ENCODE measurements at places on chromosomes 5 and 9. TPM values are rescaled to one million over a fixed set of nuclear protein-coding genes. Genes with fewer than 3 reads are reported as not detected.
A peak's percentile ranks its signal among the peaks of the same experiment; 100 is the strongest.

GRCh38 chr5:147234239-147234824 is 494 bp upstream of the STK32A start:
- DNase-seq: no peak

DNA sequence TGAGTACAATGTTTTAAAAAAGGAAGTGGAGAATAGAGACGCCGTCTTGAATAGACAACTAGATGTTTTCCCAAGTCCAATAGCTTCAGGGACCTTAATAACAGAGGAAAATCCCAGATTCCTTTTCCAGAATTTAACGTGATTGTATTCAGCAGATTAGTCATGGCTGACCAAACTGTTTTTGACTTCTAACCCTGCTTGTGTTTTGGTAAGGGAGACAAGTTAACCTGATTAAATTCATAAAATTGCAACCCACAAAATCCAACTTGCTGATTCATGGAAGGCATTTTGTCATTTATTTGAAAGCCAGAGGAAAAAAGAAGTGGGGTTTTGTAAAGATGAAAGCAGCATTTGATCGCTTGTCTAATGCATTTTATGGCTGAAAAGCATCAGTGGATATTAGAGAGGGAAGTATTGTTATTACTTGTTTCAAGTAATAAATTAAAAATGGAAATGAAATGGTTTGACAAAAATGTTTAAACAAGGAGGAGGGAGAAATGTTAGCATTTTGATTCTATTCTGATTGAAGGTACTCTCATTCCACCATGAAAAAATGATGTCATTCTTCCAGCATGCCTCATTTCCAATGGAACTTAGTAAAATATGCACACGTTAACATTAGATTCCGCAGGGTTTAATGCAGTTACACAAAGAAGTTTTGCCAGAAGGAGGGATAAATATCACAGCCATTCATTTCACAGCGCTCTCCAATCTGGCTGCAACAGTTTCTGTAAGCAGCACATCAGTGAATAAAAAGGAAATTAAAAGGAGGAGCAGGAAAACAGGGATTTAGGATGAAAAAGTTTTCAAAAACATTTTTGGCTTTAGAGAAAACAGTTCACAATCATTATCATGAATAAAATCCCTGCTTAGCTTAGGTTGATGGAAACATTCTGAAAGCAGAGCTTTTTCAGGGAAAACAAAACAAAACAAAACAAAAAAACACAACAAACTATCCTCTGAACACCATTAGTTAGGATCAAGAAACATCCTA is 314.7 kb downstream of the PRR16 start:
- DNase-seq: no peak

The PCDHA10 gene
- 1.0 TPM for total RNA-seq

The MAPKAP1 gene
- 54.4 TPM for total RNA-seq

The ECSCR gene
- 7.9 TPM for total RNA-seq

DNA sequence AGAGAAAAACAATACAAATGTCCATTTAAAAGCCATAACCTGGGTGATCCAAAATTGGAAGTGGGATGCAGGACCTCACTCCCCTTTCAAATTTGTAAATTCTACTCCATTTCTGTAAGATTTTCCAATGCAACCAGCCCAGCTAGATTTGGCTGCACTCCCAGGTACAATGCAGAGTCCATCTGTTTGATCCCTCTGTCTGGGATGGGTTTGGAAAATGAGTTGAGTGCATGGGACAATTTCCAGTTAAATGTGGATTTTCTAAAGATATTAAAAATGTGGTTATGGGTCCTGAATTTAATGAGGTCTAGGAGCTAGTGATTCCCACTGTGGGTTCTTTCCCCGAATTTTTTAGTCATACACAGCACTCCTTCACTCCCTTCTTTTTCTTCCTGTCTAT is 104.0 kb upstream of the ATP10B start:
- no peak for DNase-seq

DNA sequence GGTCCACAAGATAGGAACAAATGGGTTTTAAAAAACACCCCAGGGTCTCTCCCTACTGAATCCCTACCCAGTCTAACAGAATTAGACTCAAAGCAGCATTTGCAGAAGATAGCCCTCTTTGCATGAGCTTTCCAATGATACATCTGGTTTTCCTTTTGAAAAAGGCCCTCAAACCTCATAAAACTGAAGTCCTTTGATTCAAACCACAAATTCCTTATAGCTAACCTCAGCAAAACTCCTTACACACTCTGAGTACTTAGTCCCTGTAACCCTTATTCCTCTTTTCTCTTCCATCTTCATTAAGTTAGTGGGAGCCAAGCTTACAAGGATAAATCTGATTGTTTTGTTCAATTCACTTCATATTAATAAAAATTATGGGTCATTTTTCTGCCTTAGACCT is 90.5 kb upstream of the TNC start:
- no peak for DNase-seq

DNA sequence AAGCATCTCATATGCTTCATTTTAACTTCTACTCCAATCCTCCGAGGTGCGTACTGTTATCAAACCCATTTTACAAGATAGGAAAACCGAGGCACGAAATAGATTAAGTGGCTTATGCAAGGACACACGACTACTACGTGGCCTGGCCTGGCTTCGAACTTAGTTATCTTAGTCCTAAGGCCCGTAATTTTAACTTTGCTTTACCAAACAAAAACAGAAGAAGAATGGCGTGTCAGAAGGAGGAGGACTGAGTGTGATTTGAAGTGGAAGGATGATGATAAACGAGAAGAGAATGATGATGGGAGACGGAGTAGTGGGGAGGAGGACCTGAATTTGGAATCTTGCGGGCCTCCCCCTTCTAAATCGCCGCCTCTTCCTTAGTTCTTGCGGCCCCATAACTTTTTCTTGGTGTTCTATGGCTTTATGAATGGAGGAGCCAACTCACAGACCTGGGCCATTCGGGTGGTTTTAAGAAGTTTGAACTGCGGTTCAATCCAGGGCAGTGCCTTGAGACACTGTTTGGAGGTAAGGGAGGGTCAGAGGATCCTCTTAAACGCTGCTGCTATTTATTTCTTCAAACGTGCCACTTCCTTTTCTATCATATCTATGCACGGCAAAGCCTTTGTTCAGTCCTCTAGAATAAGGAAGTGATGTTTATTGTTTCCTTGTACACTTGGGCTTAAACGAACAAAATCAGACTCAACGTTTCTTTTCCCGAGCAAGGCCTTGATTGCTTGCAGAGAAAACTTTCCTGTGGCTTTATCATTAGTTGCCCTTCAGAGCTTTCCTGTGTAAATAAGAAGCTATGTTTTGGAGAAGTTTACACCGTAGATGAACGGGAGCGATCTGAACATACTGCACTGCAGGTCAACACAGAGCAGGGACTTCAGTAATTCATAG is 795 bp downstream of the CNOT8 start:
- no peak for DNase-seq

GRCh38 chr9:7045361-7045760 is 287.6 kb downstream of the KDM4C start:
- no peak for DNase-seq

DNA sequence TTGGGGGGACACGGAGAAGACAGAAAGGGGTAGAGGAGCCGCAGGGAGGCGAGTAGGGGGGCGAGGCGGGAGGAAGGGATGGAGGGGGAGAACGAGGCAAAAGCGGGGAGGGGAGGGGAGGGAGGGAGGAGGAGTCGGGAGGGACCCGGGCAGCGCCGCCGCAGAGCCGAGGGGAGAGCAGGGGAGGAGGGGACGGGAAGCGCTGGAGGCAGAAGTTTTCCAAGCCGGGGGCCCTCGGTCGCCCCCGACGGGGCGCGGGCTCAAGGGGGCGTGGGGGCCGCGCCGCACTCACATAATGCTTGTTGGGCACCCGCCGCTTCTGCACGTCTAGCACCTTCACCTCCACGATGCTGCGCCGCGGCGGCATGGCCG is 353 bp downstream of the SH3PXD2B start:
- DNase-seq: peak; percentile 88

GRCh38 chr9:71747576-71747975 is 20.7 kb downstream of the CEMIP2 start:
- no peak for DNase-seq

GRCh38 chr9:112443200-112443599 is 43.4 kb upstream of the KIAA1958 start:
- DNase-seq: no peak

DNA sequence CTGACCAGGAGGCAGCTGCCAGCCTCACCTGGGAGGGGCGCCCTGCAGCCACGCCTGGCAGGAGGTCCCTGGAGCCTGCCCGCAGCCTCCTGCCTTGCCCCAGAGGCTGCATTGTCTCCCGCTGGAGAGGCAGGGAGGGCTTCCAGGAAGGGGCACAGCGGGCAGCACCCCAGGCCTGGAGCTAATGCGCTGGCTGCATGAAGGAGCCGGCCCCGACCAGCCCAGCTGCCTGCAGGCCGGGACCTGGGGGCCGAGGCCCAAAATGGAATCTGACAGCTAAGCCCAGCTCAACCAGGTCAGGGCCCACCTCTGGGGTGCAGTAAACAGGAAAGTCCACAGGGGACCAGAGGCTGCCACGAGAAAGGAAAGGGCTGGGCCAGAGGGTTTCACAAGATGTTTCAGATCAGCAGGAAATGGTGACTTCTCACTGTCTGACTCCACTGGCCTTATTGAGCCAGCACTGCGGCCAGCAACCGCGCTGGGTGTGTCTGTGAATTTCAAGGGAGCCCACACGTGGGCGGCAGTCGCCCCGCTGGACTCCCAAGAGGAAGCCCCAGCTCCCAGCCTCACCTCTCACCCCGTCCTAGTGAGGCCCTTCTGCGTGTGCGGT is 18.6 kb upstream of the NOTCH1 start:
- peak; percentile 95 for DNase-seq

GRCh38 chr9:137497921-137498719 is 39.0 kb upstream of the NSMF start:
- DNase-seq: no peak

DNA sequence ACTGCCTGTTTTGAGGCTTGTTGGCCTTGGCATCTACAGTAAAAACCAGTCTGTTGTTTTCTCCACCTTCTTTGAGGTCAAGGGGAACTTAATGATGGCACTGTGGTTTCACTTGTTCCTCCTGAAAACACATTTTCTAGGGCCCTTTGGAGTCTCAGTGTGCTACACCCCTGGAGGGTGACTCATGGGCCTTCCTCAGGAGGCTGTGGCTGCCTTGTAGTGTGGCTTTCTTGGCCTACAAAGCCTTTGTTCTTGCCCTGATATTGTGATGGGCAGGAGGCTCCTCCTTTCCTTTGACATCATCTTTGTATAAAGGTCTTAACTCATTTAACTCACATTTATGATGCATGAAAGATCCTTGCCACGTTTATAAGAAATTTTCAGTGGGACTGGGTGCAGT is 56.3 kb upstream of the GPBP1 start:
- no peak for DNase-seq

DNA sequence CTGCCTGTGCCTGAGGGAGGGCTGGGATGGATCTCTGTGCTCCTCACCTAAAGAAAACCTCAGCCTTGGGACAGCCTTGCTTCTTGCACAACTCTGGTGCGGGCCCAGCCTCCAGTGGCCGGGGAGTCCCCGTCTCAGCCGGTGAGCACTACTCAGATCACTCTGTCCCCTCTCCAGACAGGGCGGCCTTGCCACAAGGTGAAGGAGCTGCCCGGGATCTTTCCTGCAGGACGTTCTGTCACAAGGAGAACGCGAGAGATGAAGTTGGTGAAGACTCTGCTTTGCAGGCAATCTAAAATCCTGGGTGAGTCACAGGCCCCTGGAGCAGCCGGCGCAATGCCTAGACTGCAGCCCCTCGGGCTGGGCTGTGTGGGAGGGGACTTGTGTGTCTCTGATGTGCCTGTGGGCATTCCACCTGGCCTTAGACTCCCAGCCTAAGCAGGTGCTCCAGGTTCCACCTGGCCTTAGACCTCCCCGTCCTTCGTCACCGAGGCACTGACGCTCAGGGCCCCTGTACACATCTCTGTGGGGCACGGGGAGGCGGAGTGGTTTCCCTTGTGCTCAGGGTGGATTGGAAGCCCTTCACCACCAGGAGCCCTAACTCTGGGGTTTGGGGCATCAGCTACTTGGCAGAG is 15.2 kb upstream of the IRX4 start:
- DNase-seq: no peak

GRCh38 chr5:142143878-142144277 is 35.3 kb downstream of the NDFIP1 start:
- DNase-seq: no peak

DNA sequence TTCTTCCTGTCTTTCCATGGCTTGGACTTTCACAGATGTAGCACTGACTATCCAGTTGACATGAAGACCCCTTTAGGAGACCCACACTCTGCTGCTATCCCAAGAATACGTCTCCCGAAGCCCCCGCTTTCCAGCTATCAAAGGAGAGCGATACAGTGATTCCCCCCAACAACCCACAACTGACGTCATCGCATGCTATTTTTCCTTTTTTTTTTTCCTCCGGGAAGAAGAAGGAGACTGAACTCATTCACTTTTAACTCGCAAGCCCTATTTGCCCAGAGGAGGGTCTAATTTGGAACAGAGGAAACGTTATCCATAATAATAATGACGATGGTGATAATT is 2.1 kb downstream of the PAPPA start:
- no peak for DNase-seq

- no peak for DNase-seq
These were observed 80.1 kb downstream of the EGFLAM start for GRCh38 chr5:38338455-38338854.

- DNase-seq: no peak
These were observed 80.9 kb upstream of the IL33 start for GRCh38 chr9:6134661-6135180.

- peak; percentile 87 for DNase-seq
These were observed 19.6 kb downstream of the CLPTM1L start for GRCh38 chr5:1325191-1325741.

The CEL gene
- 31.2 TPM for total RNA-seq

The CER1 gene
- total RNA-seq: not detected

The LCN15 gene
- not detected for total RNA-seq

The GRIA1 gene
- total RNA-seq: 0.08 TPM

GRCh38 chr9:99682870-99683269 is 138.8 kb upstream of the NR4A3 start:
- no peak for DNase-seq

DNA sequence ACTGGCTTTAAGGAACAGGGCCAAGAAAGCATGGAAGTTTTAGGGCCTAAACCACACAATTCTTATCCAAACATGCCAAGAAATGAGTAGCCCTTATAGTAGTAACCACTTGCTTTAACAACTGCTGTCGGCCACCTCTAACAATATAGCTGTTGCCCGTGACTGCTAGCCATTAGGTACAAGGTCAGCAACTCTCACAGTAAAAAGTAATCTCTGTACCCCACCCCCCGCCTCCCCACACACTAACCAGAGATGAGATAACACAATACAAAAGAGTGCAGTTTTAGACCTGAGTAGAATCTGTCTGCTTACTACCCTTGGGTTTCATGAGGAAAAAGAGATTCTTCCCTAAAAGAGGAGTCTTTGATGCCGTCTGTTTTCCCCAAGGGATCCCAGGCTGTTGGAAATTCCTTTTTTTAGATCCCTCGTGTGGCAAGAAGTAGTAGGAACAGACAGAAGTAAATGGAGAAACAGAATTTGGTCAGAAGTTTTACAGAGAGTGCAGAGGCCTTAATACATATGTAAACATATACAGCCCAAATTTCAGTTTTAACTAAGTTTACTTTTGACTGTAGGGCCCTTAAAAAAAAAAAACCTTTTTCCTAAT is 94.3 kb downstream of the WDR41 start:
- DNase-seq: no peak

GRCh38 chr5:81778642-81779041 is 27.7 kb upstream of the SSBP2 start:
- no peak for DNase-seq

Data from lower leg skin (tissue), 4 donors.